ENCODE measurements at places on chromosomes 11 and 22.

DNA sequence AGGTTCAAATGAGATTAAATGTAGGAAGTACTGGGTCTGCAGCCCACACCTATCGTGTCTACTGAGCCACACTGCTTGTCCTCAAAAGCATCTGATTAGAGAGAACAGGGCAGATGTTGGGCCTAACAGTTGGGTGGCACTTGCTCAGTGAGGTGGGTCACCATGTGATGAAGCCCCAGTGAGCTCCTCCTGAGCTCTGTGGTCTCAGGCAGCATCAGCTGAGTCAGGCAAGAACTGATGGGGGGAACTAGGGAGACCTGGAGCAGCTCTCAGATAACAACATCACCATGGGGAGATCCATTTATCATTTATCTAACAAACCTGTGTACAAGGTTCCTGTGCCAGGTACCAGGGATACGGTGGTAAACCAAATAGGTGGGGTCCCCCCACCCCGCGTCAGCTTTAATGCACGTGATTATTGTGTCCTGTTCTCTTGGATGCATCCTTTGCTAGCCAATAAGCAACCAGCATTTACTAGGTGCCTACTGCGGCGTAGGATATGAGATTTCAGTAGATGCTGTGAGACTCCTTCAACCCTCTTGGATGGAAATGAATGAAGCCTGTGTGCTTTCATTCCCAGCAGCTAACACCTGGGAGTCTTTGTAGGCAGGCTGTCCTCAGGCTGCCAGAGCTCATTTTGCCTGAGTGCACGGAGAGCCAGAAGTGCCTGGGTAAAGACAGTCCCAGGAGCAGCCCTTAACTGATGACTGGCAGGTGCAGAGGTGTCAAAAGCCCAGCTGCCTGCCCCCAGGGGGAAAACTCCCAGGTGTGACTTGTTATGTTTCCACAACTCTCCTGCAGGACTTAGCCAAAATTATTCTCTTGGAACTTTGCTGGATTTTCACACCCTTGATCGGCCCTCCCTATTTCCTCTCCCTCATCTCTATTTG lies 73.6 kb upstream of the NARS2 start:
- no peak for DNase-seq

DNA sequence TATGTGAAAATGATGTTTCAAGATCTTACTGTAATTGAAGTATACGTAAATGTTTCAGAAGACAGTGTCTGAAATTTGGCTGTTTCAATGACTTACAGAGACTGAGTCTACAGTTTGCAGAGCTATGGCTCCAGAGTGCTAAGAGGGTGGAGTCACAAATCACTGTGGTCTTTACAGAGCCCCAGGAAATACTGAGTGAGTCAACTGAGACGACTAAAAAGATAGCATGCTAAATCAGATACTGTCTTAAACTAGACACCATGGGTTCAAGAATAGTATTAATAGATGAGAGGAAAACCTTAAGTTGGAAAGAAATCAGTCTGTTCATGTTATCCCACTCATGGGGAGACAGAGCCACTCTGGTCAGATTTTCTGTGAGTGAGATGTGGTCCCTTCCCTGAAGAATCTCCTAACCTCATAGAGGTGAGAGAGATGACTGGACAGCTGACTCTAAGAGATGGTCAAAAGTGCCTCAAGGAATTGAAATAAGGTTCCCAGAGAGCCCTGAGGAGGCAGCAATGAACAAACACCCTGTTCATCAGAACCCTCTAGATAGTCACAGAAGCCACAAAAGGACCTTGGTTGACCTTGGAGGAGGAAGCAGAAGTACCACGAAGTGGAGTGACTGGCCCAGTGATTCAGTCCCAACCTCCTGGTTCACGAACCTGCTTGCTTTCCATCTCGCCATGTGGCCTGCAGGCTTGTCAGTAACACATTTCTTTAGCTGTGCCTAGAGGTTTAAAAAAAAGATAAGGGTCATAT lies 30.2 kb downstream of the C11orf91 start:
- no peak for DNase-seq

DNA sequence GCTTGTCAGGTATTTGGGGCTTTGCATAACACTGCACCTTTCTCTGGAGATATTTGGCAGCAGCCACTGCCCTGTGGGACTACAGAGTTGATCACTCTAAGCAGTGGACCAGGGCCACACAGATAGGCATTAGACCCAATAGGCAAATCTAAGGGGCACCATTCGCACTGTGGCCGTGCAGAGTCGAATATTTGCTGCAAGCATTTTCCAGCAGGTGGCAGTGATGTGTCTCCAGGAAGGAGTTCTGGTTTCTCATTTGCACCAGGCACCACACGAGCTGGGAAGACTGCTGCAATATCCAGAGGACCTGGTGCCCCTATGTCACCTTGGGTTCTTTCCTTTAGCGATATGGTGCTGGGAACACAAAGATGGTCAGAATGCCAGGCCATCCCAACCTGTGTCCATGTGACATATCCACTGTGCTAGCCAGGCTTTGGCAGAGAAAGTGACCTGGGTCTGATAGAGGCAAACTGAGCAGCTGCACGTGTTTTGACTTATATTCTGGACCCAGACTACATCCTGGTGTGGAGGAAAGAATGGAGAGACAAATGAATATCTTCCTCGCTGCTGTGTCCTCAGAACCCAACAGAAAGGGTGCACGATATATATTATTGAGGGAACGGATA lies 318.7 kb downstream of the BUD13 start:
- no peak for DNase-seq

DNA sequence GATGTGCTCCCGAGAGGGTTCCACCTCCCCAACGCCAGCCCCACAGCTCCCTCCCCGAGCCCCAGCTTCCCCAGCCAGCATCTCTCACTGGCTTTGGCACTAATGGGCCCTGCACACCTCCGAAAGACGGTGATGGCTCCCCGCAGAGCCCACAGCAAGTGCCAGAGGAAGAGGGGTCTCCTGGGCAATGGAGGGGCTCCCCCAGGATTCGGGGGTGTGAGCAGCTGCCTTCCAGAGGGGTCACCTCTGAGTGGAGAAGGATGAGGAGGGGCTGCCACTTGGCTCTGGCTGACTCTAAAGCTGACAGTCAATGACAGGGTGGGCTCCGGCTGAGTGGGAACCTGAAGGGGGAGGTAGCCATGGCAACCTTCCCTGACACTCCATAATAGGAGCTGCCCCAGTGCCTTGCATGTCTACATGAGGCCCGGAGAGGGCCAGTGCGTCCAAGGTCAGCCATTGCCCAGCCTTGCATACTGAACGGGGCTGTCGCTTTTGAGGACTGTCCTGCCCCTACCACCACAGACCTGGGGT lies 98.6 kb upstream of the SYT13 start:
- DNase-seq = no peak

- DNase-seq = no peak
These were observed 67.0 kb downstream of the IGLL5 start for GRCh38 chr22:22954656-22955055.

DNA sequence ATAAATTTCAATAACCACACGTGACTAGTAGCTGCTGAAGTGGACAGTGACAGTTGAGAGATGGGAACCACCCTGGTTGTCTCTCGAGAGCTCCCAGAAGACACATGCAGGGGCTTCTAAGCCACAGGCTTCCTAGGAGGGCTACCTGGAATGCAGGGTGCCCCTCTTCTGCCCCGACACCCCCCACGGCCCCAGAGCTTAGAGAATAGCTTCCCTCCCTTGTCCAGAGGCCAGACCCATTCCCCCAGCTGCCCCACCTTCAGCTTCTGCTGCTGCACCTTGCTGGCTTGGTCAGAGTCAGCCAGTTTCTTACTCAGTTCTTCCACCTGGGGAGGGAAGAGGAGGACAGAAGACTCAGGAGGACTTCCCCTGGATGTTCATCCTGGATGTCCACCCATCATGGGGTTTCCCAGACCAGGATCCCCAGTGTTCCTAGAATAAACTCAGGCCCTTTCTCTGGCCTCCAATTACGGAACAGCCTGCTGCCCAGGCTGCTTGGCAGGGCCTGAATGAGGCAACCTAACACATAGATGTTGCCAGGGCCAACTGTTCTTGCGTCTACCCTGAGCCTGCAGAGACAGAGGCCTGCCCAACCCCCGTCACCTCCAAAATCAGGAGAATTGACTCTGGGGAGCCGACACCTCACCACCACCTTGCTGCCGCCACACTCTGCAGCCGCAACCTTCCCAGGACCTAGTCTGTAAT lies 12.0 kb downstream of the IL18BP start:
- no peak for DNase-seq

All from stimulated activated CD8-positive, alpha-beta memory T cell treated with anti-CD3 and anti-CD28 coated beads, Interleukin-4, amount 100 ng/mL, for 4 hours (primary cell).